Dermis blood vessel endothelial cell (primary cell): ENCODE measurements at places on chromosomes 11 and 22.

- no peak for DNase-seq
Measured at GRCh38 chr22:23793326-23793725, 6.6 kb downstream of the SMARCB1 start.

DNA sequence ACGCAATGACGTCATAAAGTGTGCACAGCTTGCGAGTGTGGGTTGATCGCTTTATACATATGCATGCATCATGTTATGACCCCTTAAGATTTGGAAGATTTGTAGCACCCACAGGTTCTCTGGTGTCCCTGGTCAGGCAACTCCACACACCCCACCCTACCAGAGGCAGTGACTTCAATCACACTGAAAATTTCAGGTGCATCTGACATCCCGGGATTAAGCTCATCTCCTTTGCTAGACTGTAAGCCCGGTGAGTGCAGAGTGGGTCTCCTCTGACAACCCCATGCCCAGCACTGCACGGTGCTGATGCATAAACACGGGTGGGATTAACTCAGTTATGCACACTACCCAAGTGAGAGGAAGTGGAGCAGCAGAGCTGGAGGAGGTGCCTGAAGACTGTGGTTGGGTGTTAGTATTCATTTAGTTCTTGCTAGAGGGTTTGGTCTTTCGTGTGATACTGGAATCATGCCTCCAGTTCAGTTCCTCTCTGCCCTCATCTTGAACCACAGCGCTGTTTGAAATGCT, 6.5 kb downstream of the ARSA start:
- DNase-seq: no peak

- no peak for DNase-seq
Measured at GRCh38 chr11:74452366-74452765, 15.0 kb downstream of the KCNE3 start.

DNA sequence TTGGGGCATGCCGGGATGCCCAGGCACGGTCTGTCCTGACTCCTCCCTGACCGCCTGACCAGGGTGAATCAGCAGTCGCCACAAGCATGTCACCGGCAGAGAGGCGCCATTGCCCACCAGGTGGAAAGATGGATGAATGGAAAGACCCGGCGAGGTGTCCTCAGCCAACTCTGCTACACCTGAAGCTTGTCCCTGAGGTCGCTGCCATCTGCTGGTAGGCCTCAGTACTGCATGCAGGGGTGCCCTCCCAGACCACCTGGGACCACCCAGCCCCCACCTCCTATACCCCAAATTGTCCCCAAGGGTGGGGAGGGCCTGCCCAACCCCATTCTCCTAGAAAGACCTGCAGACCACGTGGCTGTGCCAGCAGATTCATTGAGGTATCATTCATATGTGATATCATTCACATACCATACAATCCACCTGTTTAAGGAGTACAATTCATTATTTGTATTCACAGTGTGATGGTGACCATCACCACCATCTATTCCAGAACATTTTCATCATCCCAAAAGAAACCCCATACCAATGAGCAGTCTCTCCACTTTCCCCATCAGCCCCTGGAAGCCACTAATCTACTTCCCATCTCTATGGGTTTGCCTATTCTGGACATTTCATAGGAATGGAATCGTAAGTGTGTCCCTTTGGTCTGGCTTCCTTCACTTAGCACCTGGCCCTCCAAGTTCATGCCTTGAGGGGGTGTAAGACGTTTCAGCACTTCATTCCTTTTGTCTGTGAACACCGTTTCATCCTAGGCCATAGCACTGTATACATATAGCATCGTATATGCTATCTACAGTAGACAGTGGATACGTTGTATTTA, 17.5 kb downstream of the FGF3 start:
- DNase-seq: peak; percentile 47

DNA sequence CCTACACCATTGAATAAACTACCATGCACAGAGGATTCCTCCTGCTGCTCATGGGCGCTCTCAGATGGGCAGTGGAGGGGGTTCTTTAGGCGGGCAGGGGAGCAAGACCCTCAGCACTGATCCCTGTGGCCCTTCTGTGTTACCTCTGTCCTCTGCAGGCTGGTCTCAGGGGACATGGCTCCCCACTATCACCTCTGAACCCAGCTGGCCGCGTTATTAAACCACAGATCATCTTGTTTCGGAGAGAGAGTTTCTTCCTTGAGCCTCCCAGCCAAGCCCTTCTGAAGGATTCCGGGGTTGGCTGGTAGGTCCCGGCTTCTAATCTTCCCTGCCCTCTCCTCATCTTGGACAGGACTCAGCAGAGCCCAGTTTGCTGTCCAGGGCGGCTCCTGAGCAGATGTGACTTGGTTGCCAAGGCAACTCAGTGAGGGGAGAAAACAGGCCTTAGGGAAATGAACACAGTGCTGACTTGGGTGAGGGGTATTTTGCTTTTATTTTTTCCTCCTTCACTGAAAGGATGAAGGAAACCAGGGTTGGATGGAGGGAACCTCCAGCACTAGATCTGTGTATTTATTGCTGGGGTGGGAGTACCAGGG, 13.3 kb downstream of the APOL3 start:
- no peak for DNase-seq

GRCh38 chr11:74437441-74438042, 29.8 kb downstream of the KCNE3 start:
- DNase-seq: peak; percentile 65

DNA sequence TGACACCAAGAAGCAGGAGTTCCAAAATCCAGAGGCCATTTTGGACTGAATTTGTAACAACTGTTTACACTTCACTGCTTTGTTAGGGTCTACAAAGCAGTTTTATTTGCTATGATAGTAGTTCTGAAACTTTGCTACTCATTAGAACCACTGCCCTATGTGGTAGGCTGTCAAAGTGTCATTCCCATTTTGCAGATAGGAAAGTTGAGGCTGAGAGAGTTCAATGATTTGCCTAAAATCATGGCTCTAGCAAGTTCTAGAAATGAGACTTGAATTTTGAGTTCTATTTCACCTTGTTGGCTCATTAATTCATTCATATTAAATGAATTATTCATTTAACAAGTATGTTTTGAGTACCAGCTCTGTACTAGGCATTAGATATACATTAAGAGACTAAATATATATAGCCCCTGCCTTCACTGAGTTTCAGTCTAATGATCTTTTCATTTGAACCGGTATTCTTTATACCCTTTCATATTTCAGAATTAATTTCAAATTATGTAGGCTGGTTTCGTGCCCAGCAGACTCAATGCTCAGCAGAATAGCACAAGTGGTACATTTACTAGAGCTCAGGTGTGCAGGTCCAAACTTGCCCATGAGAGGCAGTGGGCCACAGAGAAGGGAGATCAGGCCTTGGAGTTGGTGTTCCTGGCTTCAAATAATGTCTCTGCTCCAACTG, 93.5 kb downstream of the ME3 start:
- DNase-seq: no peak

GRCh38 chr22:45284705-45285262, at the start of gene UPK3A:
Gene UPK3A (plus strand): TSS chr22:45284949. CDS start chr22:45285014, 65 bp downstream.
- DNase-seq: peak; percentile 52

DNA sequence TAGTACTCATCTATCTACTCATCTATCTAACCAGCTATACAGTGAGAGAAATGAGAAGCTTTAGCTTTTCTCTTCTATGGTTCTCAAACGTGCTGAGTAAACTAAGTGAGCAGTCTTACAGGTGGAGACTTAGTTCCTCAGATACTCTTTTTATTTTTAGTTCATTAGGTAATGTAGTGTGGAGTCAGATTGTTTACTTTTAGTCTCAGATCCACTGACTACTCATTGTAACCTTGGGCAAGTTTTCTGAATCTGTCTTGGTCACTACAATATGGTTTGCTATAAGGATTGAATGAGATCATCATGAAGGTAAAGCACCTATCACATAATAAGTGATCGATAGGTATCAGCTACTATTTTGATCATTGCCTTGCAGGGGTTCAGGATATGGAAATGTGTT, 160.1 kb downstream of the RAB38 start:
- DNase-seq: no peak

DNA sequence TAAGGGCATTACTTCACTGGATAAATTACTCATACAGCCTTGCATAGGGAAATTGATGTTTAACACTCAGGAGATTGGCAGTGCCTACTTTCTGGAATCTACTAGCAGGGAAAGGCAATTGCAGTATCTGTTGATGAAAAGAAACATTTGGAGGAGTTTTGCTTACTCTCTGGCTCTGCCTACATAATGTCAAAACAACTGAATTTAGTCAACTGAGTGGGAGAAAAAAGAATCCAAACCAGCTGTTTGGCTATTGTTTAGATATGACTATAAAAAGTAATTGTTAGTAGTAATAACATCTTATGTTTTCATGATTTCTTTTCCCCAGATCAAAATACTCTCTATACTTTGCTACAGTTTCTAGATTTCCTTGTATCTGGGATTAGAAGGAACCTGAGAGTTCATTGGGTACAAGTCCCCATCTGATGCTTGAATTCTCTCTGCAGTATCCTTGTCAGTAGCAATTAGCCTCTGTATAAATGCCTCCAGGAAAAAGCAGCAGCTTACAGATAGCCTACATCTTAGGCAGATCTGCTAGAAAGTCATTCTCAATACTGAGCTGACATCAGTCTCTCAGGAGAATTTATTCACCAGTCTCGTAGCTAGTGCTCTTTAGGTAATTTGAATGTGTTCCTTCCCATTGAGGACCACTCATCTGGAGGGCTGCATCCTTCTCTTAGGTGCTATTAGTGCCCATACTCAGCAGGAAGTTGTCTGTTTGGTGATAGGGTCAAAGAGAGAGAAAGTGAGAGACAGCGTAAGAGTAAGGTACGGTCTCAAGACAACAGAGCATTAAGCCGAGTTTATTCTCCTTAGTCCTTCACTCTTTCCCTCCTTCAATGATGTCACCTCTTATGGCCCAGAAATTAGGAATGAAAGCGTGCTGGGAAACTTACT, 185.9 kb upstream of the CCDC90B start:
- DNase-seq: no peak

- DNase-seq: no peak
Measured at GRCh38 chr11:123173040-123173855, 21.8 kb downstream of the CLMP start.

DNA sequence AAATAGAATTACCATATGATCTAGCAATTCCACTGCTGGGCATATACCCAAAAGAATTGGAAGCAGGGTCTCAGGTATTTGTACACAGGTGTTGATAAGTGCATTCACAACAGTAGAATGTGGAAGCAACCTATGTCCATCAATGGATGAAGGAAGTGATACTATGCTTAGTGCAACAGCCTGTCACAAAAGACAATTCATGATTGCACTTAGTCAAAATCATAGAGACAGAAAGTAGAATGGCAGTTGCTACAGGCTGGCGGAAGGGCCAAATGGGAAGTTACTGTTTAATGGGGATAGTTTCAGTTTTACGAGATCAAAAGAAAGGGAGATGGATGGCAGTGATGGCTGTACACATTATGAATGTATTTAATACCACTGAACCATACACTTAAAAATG, 42.0 kb downstream of the SGSM3 start:
- DNase-seq: no peak

DNA sequence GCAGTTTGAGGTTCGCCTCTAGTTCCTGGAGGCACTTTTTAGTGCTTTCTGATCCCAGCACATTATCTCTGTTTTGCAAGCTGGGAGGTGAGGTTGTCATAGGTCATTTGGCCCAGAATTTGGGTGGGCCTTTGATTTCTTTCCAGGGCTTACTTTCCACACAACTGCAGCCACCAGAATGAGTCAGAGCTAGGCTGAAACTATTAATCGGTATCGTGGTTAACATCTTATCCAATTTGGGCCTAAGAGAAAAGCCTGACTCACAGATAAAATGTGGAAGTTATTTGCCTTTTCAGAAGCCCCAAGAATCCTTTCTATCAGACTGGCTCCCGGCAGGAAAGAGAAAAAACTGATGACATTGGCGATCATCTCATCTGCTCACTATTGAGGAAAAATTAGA, 166.4 kb downstream of the KIRREL3 start:
- no peak for DNase-seq

- DNase-seq: no peak
Measured at GRCh38 chr11:125762445-125762844, 16.2 kb downstream of the PATE2 start.
